Cardiac muscle cell (in vitro differentiated cells and primary cell): ENCODE measurements at places on chromosomes 1 and 21. TPM values are rescaled to one million over a fixed set of nuclear protein-coding genes. Genes with fewer than 3 reads are reported as not detected.

The PLA2G2D gene
- not detected in 2 replicates for total RNA-seq

GRCh38 chr1:66396212-66396890 lies 137.6 kb upstream of the SGIP1 start:
- DNase-seq: no peak

DNA sequence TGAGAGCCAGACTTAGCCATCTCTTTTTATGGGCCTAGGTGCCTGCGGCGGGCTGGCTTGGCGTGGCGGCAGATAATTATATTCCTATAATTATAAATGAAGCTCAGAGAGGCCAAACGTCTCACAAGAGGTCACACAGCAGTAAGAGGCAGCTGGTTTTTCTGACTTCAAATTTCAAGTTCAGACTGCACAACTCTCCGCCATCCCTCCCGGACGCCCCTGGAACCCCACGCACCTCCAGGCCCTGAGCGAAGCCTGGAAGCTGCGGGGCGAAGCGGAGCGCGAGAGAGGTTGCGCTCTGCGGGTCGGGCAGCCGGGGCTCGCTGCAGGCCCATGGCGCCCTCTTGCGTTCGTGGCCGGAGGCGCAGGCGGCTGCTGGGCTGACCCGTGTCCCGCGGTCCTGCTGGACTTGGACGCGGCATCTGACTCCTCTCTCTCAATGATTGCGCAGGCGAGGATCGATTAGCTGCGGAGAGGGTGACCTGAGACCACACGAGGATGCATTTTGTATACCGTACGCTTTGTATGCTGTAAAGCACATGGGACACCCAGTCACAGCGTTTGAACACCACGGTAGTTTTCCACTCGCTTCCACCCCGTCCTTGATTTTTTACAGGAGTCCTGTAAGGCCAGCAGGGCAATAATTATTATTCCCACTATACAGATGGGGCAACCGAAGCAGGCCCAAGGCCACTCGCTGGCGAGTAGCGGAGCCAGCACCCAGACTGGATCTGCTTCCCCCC lies 272.7 kb downstream of the FOXD2 start:
- DNase-seq: peak; percentile 78

GRCh38 chr1:3004285-3005205 lies 16.7 kb upstream of the ACTRT2 start:
- DNase-seq: no peak

DNA sequence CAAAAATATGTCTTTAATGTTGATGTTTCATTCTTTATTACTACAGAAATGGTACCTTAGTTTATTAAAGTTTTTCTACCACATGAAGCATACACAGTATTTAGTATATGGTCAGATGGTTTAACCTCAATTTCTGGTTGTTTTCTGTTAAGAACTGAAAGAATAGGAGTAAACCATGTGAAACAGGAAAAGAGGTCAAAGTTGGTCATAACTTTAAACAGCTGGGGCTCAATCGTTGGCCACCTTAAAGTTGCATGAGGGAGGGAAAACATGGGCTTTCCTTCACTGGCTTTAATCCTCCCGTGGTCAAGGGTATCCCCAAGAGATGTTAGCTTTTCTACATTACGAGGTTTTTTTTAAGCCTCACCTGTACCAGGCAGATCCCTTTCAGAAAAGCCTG lies 483.3 kb upstream of the ADAMTS5 start:
- DNase-seq: no peak

DNA sequence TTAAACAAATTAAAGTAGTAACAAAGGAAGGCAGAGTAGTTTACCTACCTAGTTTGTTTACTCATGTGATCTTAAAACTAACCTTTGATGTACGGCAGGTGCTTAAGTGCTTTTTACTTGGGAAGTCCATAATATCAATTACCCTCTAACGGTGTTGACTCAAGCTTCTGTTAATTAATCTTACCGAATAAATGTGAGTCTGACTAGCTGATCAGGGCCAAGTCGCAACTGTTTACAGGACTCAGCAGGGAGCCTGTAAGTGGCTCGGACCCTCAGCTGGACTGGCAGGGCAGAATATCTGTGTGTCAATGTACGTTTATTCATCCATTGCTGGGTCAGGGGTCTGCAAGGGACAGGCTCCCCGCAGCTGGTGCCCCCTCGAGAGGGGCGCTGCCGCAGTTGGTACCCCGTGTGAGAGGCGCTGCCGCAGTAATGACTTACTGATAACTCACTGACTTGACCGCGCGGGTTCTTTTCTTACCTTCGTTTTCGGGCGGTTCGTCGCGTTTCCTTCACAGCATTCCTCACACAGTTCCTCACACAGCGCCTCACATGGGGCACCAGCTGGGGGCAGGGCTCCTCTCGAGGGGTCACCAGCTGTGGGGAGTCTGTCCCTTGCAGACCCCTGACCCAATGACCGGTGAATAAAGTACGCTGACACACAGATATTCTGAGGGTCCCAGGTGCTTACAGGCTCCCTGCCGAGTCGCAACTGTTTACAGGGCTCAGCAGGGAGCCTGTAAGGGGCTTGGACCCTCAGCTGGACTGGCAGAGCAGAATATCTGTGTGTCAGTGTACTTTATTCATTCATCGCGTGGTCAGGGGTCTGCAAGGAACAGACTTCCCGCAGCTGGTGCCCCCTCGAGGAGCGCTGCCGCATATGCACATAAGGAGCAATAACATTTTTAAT lies 3.0 kb downstream of the FMO1 start:
- DNase-seq: peak; percentile 60

GRCh38 chr1:239682960-239683359 lies 296.6 kb downstream of the CHRM3 start:
- DNase-seq: no peak
